ENCODE measurements at places on chromosomes 1 and 21.

- ATAC-seq: no peak
These were observed 105.7 kb downstream of the ZNF281 start for GRCh38 chr1:200304171-200304570.

DNA sequence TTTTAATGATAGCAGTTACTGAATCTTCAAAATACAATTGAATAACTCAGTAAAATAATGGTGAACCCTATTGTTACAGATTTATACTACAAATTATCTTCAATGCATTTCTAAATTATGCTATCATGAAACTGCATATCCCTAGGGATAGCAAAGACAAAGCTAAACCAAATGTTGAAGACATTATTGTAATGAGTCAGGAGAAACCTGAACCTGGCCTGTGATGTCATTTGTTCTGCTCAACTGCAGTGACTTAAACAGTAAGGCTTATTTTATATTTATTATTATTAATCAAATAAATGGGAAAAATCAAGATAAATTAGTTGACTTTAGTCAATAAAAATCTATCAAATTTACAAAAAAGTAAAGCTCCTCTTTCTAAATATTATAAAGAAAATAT, 100.3 kb downstream of the UCHL5 start:
- ATAC-seq: no peak

- no peak for ATAC-seq
These were observed 496.1 kb downstream of the LRRIQ3 start for GRCh38 chr1:73701826-73702225.

GRCh38 chr1:185388346-185388745, 71.3 kb upstream of the IVNS1ABP start:
- ATAC-seq: no peak

DNA sequence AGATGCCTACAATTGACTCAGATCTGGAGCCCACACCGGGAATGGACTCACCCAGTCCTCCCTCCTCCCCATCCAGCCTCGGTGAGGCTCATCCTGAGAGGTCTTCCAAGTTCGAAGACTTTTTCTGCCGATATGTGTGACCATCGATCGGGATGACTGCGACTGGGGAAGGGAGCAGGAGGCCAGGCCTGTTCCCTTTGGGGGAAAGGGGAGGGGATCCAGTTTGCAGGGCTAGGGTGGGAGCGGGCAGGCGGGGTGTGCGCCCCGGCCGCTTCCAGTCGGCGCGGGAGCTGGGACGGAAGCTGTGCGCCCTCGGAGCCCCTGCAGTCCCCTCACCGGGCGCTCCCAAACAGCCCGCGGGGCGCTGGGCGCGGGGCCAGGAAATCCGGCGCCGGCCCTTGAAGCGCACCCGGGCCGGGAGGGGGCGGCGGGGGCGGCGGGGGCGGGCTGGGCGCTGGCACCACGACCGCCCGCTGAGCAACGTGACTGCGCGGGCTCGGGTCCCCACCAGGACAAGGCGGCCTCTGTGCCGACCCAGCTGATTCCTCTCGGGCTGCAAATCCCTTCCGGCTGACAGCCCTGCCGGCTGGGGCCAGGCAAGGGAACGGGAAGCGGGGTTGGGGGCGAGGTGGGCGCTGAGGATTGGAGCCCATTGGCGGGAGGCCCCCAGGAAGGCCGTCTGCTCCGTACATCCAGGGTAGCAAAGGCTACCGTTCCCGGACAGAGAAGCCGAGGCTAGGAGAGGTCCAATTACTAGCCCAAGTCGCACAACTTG, 103.9 kb downstream of the EBNA1BP2 start:
- ATAC-seq: peak; percentile 40

- ATAC-seq: no peak
These were observed 19.5 kb downstream of the KCNJ6 start for GRCh38 chr21:37896788-37897187.

GRCh38 chr1:223747838-223748335, 35.5 kb downstream of the CAPN2 start:
- no peak for ATAC-seq

GRCh38 chr1:111992476-111992875, 3.0 kb upstream of the KCND3 start:
- ATAC-seq: no peak

GRCh38 chr1:95007687-95008086, 65.1 kb downstream of the ALG14 start:
- ATAC-seq: no peak

All from stimulated activated memory B cell treated with anti-CD40 and anti-IgM and Interleukin-4, amounts not matched to agents 10 μg/mL and 1 μg/mL and 100 μg/mL, for 72 hours (primary cell).